Renal pelvis (tissue), 12 donors: ENCODE measurements at places on chromosomes 12 and 14.

DNA sequence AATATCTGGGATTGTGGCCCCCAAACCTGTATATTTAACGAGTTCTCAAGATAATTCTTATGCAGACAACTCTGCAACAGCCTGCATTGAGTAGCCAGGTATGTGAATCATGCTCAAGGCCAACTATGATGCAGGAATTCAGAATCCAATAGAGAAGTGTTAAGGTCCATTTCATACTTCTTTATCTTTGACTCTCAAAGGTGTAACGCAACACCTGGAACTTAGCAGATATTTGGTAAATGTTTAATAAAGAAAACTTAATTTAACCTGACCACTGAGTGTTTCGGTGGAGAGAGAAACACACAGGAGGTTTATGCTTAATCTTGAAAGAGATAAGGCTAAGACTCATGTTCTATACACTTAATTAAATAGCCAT lies 156.5 kb upstream of the PLEKHG7 start:
- no peak for DNase-seq

- DNase-seq, result no peak
Observed at GRCh38 chr14:33737446-33737845, 213.4 kb downstream of the EGLN3 start.

DNA sequence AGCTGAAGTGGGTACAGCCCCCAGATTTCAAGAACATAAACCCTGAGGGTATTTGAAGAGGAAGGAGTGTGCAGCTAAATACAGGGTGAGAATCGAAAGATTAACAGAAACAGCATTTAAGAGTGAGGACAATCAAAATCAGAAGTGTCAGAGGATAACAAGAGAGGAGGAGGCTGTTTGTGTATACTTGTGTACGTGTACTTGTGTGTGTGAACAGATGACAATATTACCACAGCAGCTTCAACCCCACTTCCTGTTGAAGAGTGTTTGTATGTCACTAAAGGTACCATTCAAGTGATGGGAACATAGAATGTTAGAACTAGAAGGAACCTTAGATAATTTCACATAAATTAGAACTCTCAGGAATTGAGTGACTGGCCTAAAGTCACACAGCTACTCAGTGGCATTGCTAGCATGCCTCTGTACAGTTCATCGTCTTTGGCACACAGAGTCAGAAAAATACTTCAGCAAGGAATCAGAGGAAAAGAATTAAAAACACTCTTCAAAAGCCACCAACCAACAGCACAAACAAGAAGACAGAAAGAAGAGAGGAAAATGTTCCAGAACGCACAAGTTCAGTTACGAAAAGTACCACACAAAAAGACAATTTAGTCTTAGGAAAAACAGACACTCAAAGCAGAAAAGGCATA lies 164.3 kb upstream of the BCL2L14 start:
- no peak for DNase-seq

- DNase-seq, result no peak
Observed at GRCh38 chr14:79585845-79586244, 625.5 kb downstream of the DIO2 start.

DNA sequence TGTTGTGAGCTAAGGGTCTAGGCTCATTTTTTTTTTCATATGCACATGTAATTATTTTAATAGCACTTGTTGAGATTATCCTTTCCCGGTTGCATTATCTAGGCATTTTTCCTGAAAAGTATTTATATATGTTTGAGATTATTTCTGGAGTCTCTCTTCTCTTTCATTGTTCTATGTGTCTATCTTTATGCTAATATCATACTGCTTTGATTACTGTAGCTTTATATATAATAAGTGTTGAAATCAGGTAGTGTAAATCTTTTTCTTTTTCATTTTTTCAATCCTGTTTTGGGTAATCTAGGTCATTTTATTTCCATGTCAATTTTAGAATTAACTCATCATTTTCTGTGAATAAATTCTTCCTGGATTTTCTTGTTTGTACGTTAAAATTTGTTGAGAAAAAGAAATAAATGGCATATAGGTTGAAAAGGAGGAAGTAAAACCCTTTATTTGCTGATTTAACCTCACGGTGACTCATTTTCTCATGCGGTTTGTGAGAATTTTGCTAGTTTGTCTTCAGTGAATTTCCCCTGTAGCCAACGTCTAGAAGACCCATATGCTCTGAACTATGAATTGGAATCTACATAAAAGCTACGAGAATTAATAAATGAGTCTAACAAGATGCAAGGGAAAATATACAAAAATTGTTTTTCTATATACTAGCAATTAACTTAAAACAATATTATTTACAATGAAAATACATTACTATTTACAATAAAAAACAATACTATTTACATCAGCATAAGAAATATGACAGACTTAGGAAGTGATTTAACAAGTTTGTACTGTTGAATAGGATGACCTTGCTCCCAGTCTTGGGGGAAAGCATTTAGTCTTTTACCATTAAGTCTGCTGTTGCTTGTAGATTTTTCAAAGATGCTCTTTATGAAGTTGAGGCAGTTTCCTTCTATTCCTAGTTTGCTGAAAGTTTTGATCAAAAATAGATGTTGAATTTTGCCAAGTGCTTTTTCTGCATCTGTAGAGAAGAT lies 105.0 kb downstream of the SNAPC1 start:
- no peak for DNase-seq

DNA sequence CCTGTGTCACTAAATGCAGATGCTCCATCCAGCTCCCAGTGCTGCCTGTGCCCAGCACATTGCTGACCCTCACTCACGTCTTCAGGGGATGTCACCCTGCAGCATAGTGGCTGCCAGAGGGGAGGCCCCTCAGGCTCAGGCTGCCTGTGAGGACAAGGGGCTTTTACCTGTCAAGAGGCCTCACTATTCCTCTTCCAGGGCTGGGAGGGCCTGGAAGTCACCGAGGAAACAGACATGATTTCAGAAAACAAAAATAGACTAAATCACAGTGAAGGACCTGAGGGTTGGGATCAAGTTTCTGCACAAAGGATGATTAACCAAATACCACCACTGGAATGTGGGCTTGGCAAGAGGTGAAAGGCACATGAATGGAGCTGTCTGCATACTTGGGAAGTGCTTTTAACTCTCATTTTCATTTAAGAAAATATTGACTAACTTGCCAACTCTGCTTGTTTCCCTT lies 1202.3 kb downstream of the BCL11B start:
- peak; percentile 78 for DNase-seq

GRCh38 chr14:95142208-95142607 lies 15.1 kb downstream of the DICER1 start:
- no peak for DNase-seq

- DNase-seq, result no peak
Observed at GRCh38 chr12:32627976-32628375, 51.1 kb upstream of the DNM1L start.

DNA sequence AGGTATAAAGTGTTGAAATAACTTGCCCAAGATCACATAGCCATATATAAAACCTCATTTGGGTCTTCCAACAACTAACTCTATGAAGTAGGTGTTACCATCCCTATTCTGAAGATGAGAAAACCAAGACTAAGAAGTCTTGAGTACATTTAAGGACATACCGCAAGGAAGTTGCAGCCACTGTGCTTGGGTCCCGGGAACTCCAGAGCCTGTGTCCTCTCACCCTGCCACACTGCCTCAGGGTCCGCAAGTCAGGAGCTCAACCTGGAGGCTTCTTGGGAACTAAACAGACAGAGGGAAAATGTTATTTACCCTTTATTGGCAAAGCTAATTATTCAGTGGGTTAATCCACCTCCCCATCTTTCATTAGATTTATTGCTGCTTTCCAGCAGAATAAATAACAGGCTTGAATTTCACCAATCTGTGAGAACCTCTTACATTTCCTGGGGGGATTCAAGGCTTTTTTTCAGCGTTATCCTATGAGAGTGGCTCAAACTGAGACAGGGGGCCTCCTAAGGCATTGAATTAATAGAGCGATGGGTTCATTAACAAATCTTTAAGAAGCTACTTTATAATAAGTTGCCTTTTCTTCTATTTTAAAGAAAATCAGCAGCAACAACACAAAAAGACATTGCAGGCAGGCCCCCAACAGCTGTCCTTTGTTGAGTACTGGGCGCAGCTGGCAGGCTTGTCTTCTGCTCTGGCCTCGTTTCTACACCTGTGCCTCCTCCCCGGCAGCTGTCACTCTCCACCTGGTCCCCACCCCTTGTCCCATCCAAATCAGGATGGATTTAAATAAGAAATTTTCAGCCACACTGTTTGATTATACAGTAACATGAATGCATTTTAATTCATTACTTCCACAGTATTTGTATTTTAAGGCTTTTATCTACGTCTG lies 25.3 kb downstream of the PHLDA1 start:
- DNase-seq, result no peak

- no peak for DNase-seq
Observed at GRCh38 chr14:54839701-54840119, 62.9 kb downstream of the GCH1 start.

- DNase-seq, result peak; percentile 26
Observed at GRCh38 chr14:70640938-70641547, 673 bp upstream of the TTC9 start.

DNA sequence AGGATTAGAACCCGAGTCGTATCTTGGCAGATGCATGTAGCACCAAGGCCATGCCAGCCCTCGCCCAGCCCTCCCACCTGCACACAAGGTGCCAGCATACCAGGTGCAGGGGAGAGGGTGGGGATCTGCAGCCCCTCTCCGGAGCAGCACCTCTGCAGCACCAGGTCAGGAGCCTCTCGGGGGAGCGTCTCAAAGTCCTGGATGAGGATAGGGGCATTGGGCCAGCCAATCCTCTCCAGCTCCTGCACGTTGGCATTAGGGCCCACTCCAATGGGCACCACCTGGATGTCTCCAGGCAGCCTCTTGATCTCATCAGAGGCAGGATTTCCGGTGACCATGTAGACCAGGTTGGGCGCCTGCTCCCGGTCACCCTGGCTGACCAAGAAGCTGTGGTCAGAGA lies 73.2 kb upstream of the ANO2 start:
- DNase-seq, result no peak

DNA sequence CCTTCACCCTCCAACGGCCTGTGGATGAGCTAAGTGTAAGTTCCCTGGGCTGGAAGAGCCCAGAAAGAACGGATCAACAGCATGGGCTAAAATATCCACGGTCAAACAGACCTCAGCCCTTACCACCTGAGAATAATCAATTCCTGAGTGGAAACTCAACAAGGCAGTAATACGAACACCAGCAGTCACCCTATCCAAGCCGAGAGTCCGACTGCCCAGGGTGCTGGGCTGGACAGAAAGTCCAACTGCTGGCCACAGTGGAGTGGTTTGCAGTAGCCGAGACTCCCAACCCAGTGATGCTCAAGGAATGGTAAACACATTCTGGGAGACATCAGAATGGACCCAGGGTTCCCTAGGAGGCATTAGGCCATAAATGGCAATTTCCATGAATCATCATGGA lies 36.8 kb downstream of the ANO2 start:
- DNase-seq, result no peak

DNA sequence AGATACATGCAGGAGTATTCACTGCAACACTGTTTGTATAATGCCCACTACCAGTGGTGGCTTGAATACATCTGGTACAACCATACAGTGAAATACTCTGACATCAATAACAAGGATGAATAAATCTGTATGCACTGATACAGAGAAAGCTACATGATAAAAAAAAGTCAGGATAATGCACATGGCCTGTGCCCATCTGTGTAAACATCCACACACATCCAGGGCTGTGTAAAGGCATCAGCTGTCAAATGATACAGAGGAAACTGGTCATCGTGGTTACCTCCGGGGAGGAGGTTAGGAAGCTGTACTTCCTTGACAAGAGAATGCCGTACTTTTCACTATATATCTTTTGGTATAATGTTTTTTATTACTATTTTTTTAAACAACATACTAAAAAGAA lies 176.6 kb downstream of the FOXN3 start:
- DNase-seq, result no peak

- no peak for DNase-seq
Observed at GRCh38 chr12:6551063-6551461, 4.8 kb downstream of the IFFO1 start.

- DNase-seq, result no peak
Observed at GRCh38 chr12:76778364-76778763, 14.4 kb downstream of the ZDHHC17 start.

DNA sequence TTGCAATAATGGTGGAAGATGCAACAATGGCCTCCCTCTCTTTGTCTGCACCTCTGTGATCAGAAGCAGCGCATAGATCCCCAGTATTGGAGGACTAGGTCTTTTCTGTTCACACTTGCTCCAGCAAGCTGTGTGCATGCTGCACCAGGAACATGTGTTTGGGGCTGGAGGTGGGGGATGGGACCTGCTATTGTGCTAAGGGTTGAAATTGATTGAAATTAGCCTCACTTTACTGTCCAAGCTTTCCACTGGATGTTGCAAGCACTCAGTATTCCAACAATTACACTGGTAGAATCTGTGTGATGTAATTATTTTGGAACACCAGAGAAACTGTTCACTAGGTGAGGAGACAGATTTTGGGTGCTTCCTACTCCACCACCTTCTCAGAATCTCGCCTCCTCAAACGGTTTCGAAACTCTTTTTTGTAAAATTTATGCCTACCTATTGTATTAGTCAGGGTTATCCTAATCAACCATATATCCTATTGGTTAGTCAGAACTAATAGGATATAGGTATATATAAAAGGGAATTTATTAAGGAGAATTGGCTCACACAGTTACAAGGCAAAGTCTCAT lies 35.6 kb downstream of the IFT81 start:
- no peak for DNase-seq

DNA sequence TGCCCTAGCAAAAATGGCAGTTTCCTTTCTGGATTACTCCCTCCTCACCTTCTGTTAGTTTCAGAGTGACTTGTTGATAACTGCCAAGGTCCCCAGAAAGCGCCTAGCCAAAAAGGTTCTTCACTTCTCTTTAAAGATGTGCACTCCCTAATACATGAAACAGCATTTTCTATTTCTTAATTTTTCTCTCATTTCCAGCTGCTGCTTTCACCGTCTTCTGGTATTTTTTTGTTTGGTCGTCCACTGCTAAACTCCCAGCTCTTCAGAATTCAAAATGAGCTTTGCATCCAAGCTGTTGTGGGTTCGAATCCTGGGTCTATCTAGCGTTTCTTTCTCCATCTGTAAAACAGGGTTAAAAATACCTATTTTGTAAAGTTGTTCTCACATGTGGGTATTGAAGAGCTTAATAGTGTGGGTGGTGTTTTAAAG lies 397 bp upstream of the BORCS5 start:
- DNase-seq, result no peak

DNA sequence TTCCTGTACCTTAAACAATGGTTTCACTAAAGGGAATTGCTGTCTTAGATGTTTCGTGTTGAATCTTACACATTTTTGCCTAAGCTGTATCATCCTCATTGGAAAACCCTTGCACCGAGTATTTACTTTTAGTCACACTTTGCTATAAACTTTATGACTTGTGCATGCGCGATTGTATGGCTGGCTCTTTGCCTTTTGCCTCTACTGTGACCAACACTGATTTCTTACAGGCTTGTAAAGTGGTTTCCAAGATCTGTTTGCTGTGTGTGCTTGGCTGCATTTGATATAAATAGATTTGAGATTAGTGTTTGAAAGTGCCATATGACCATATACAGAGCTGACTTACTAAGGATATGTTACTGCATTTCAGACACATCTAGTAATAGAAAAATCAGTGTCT lies 40.5 kb downstream of the RASSF3 start:
- no peak for DNase-seq
